ENCODE measurements at places on chromosomes 1 and 21.

- DNase-seq, result peak; percentile 77
These were observed 63.4 kb upstream of the COA6 start for GRCh38 chr1:234309598-234310459.

- no peak for DNase-seq
These were observed 50.6 kb upstream of the RAB4A start for GRCh38 chr1:229220163-229220846.

GRCh38 chr1:52238474-52238873 is 96.6 kb downstream of the ZFYVE9 start:
- no peak for DNase-seq

- no peak for DNase-seq
These were observed 287.5 kb downstream of the SMYD3 start for GRCh38 chr1:246219508-246220030.

- no peak for DNase-seq
These were observed 35.1 kb downstream of the TMEM51 start for GRCh38 chr1:15188678-15189077.

DNA sequence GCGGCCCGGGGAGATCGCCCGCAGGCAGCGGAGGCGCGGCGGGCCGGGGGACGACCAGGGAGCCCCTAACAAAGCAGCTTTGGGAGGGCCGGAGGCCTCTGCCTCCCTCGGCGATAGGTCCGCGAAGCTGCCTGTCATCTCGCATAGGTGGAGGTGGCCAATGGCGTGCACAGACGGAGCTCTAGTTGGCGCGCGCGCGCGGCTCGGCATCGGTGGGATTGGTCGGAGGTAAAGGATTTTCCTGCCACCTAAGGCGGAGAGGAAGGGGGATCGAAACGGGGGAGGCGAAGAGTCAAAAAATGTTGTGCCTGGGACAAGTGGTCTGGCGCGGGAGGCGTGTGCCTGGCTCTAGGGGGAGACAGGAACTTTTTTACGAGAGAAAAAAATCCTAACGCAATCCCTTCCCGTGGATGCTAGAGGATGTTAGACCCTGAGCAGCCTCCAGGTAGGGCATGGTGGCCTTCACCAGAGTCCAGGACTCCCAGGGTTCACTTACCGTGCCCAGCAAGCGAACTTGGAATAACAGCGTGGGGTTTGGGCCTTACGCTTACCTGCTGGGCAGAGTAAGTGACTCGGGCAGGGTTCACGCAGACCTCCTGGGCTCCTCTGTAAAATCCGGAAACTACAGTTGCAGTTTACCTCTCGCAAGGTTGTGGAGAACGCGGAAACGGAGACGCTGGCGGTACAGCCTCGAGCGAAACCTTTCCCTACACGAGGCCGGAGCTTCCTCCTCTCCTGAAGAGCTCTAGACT is 99.9 kb upstream of the SOD1 start:
- DNase-seq, result peak; percentile 93

DNA sequence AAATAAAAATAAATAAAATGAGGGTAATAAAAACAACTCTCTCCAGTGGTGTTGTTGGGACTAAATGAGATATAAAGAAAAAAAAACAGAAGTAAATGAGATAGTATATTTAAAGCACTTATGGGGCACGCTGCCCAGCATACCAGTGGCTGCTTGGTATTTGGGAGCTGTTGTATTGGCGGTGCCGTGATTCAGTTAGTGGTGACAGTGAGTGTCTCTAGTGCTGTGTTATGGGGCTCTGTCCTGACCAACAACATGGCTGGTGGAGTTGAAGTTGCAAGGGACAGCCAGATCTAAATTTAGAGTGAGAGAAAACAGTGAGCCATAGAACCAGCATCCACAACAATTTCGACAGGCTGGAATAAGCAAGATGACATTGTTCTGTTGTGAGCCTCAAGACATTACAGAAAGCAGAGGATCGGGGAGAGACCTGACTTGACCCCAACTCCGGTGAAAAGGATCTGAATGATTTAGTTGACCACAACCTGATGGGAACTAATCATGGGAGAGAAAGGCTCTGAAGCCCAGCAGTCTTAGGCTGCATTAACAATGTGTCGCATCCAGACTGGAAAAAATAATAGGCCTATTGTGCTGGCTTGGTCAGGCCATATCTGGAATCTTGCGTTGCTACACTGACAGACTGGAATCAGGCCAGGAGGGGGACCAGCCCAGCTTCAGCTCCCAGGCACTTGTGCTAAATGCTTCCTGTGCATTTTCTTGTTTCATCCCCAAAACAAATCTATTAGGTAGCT is 2.4 kb upstream of the MFSD2A start:
- no peak for DNase-seq

DNA sequence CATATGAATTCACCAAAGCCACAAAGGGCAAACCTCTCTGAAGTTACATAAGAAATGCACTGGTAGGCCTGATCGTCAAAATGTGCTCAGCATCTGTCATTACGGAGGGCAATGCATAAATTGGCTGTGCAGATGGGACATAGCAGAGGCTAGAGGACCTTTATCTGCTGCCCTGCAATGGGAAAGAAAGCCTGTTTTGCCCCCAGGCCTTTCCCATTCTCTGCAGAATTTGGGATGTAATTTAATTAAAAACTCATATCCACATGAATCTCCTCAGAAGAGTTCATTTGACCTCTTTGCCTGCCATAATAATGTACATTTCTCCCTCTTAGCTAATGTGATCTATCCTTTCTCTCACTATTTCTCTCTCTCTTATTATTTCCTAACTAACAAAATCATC is 158.1 kb downstream of the ZP4 start:
- no peak for DNase-seq

DNA sequence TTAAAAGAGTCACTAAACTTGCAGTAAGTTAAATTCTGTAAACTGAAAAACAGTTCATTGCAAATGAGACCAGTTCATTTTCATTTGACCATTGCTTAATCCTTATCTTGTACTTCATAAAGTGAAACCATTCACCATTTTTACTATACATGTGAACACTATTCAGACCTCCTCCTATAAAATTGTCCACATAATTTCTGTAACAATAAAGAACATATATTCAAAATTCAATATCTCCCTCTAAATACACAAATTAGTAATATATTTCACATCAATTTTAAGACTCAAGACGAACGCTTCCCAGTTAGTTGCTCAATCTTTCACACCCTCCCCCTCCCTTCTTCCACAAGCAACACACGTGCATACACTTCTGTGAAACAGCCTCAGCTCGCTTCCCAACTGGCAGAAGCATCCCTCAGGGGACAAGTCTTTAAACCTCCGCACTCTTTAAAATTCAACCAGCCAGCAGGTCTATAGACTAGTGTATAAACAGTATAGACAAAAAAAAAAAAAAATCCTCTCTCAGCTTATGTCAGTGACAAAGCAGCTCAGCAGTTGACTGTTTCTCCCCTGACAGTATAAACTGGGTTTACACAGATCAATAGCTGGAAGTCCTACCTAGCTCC is 99.6 kb downstream of the DENND1B start:
- no peak for DNase-seq

DNA sequence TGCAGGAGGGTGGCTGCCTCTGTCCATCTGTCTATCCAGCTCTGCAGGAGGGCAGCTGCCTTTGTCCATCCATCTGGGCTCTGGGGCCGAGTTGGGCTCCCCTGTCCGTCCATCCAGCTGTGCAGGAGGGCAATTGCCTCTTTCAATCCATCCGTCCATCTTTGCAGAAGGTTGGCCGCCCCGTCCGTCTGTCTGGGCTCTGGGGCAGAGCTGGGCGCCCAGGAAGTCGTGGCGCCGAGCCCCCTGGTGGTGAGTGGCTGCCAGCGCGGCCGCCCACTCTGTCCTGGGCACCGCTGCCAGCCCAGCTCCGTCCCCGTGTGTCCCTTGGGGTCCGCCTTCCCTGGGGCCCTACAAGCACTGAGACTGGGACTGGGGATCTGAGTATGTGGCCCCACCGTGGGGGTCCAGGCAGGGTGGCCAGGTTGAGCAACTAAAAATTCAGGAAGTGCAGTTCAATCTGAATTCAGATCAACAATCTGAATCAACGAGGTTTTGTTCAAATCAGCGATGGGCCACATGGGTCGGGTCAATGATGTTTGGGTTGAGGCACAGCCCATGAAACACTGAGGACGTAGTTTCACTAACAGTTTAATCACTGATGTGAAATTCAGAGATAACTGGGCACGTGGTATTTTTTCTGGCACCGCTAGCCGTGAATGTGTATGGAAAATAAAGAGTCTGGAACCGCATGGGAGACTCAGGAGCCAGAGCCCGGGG is 99.1 kb upstream of the ACTRT2 start:
- DNase-seq, result no peak

- DNase-seq, result no peak
These were observed 11.9 kb downstream of the URB1 start for GRCh38 chr21:32380940-32381339.

- no peak for DNase-seq
These were observed 25.4 kb upstream of the SLC16A1 start for GRCh38 chr1:112981426-112981825.

DNA sequence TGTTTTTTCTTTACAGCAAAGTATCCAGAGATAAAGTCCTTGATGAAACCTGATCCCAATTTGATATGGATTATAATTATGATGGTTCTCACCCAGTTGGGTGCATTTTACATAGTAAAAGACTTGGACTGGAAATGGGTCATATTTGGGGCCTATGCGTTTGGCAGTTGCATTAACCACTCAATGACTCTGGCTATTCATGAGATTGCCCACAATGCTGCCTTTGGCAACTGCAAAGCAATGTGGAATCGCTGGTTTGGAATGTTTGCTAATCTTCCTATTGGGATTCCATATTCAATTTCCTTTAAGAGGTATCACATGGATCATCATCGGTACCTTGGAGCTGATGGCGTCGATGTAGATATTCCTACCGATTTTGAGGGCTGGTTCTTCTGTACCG is 6.5 kb downstream of the DEGS1 start:
- no peak for DNase-seq
